A549 treated with RU486 at 1 μM for 4 hours (cell line): ENCODE measurements at places on chromosomes 3 and 15. TPM values are rescaled to one million over a fixed set of nuclear protein-coding genes. Genes with fewer than 3 reads are reported as not detected.

Gene GATM
- total RNA-seq: 2.2 to 3.0 TPM (median 2.5 TPM) in 5 replicates

Gene ZNF639
- total RNA-seq: 13.1 to 24.9 TPM (median 22.4 TPM) in 5 replicates

Gene SLC28A1
- 0.07 TPM in 1 of 5 replicates, not detected in the others for total RNA-seq

Gene IMPG2
- 0.02 TPM in 1 of 5 replicates, not detected in the others for total RNA-seq

Gene KBTBD8
- total RNA-seq: 0.08 to 1.1 TPM (median 0.64 TPM) in 5 replicates

Gene FSTL1
- 51.7 to 85.9 TPM (median 66.1 TPM) in 5 replicates for total RNA-seq
